ENCODE measurements at places on chromosomes 2 and 18. TPM values are rescaled to one million over a fixed set of nuclear protein-coding genes. Genes with fewer than 3 reads are reported as not detected.

The SEH1L gene
- total RNA-seq: 67.0 TPM

The LYG2 gene
- total RNA-seq: not detected

The SERPINB2 gene
- 0.33 TPM for total RNA-seq

The OTOF gene
- not detected for total RNA-seq

The CEP76 gene
- total RNA-seq: 6.4 TPM

DNA sequence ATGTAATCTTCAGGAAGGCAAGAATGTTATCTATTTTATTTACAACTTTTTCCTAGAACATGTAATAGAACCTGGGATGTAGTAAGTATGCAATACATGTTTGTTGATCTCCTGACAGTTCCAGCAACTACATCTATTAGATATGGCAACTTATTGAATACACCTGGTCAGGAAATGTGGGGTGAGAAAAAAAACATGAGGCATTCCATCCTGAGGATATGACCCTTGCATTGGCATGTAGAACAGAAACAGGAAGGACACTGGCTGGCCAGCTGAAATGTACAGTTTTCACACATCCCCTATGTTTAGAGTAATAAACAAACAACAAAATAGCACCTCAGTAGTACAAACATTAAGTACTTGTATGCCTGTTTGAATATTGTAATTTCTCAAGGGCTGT, 272.6 kb upstream of the NT5C1B start:
- no peak overlapping the region for H3K4me3 ChIP-seq
- no peaks in the 10 kb centered on the region for H3K27me3 ChIP-seq
- H3K36me3 ChIP-seq: no peaks in the 10 kb centered on the region
- DNase-seq: no peak
- H3K4me1 ChIP-seq: no peaks in the 10 kb centered on the region
- H3K27ac ChIP-seq: no peak overlapping the region

- no peaks in the 10 kb centered on the region for H3K36me3 ChIP-seq
- no peak for DNase-seq
- H3K27me3 ChIP-seq: no peaks in the 10 kb centered on the region
These were observed 42.5 kb upstream of the IL1R2 start for GRCh38 chr2:101949304-101949703.

- no peaks in the 10 kb centered on the region for H3K36me3 ChIP-seq
- peaks cover 7% of the 10 kb centered on the region for H3K4me1 ChIP-seq
These were observed 125.5 kb upstream of the ZNF516 start for GRCh38 chr18:76620321-76621170.

DNA sequence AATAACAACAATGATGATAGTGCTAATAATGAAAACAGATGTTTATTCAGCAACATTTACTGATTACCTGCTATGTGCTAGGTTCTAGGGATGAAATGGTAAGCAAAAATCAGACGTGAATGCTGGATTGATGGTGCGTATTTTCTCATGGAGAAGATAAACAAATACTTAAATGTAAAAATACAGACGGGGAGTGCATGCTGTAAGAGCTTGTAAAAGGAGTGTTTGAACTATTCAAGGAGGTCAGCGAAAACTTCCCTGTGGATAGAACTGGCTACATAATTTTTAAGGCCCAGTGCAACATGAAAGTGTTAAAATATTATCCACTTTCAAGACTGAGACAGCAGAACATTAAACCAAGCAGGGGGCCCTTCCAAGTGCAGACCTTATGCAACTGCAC, 22.1 kb downstream of the MTX2 start:
- no peak for DNase-seq
- H3K36me3 ChIP-seq: peaks cover 1% of the 10 kb centered on the region
- no peak overlapping the region for H3K27ac ChIP-seq
- H3K4me1 ChIP-seq: peaks cover 24% of the 10 kb centered on the region
- H3K27me3 ChIP-seq: no peaks in the 10 kb centered on the region

Measured in activated B cell treated with CpG ODN at 0.5 μM for 24 hours (primary cell).